Thoracic aorta (tissue), 2 donors: ENCODE measurements at places on chromosomes 5 and 9.

GRCh38 chr5:134099288-134099872 lies 15.1 kb upstream of the TCF7 start:
- H3K4me3 ChIP-seq: no peak overlapping the region
- no peak for DNase-seq
- H3K36me3 ChIP-seq: no peaks in the 10 kb centered on the region
- H3K27me3 ChIP-seq: no peaks in the 10 kb centered on the region
- H3K4me1 ChIP-seq: peaks cover 48% of the 10 kb centered on the region
- H3K27ac ChIP-seq: no peak overlapping the region

GRCh38 chr9:129482521-129483414 lies 138.1 kb downstream of the C9orf50 start:
- no peaks in the 10 kb centered on the region for H3K36me3 ChIP-seq
- peak overlapping the region; percentile 100 for H3K27ac ChIP-seq
- DNase-seq: peak; percentile 65
- peaks cover 83% of the 10 kb centered on the region for H3K4me1 ChIP-seq

DNA sequence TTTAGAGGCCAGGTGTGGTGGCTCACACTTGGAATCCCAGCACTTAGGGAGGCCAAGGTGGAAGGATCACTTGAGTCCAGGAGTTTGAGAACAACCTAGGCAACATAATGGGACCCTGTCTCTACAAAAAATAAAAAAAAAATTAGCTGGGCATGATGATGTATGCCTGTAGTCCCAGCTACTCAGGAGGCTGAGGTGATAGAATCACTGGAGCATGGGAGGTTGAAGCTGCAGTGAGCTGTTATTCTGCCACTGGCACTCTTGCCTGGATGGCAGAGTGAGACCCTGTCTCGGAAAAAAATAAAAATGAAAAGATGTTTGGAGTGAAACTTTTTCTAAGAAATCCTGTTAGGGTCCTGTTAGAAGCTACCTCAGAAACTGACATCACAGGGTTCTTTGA lies 24.2 kb downstream of the OCLN start:
- H3K4me3 ChIP-seq: no peak overlapping the region
- DNase-seq: no peak
- no peaks in the 10 kb centered on the region for H3K36me3 ChIP-seq
- peaks cover 7% of the 10 kb centered on the region for H3K4me1 ChIP-seq
- H3K27ac ChIP-seq: no peak overlapping the region

- H3K36me3 ChIP-seq: no peaks in the 10 kb centered on the region
- H3K4me1 ChIP-seq: no peaks in the 10 kb centered on the region
- no peaks in the 10 kb centered on the region for H3K27me3 ChIP-seq
- no peak overlapping the region for H3K27ac ChIP-seq
- H3K4me3 ChIP-seq: no peak overlapping the region
Measured at GRCh38 chr5:154157483-154158378, 32.8 kb upstream of the GALNT10 start.

GRCh38 chr9:16728137-16728508 lies 142.3 kb downstream of the BNC2 start:
- H3K27me3 ChIP-seq: no peaks in the 10 kb centered on the region
- peak overlapping the region; percentile 89 for H3K4me3 ChIP-seq
- H3K27ac ChIP-seq: peak overlapping the region; percentile 89
- peaks cover 20% of the 10 kb centered on the region for H3K4me1 ChIP-seq
- H3K36me3 ChIP-seq: no peaks in the 10 kb centered on the region
- DNase-seq: no peak

GRCh38 chr5:171968531-171968930 lies 37.9 kb downstream of the FBXW11 start:
- peaks cover 43% of the 10 kb centered on the region for H3K4me1 ChIP-seq
- no peaks in the 10 kb centered on the region for H3K27me3 ChIP-seq
- H3K4me3 ChIP-seq: no peak overlapping the region
- no peak for DNase-seq

GRCh38 chr5:53826504-53826903 lies 266.1 kb downstream of the NDUFS4 start:
- H3K4me1 ChIP-seq: no peaks in the 10 kb centered on the region
- no peaks in the 10 kb centered on the region for H3K27me3 ChIP-seq
- H3K36me3 ChIP-seq: no peaks in the 10 kb centered on the region

DNA sequence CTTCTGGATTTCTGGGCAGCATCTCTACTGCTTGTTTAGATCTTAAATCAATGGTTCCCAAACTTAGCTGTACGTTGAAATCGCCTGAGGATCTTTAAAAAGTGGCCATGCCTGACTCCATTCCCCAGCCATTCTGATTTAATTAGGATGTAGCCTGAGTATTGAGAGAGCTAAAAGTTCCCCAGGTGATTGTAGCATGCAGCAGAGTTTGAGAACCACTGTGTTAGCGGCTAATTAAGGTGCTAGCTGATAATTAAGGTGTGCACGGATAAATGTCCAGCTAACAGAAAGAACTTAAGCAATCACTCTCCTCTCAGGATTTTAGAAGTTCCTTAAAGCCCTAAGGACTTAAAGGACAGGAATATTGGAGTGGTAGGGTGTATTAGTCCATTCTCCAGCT lies 89.1 kb downstream of the NMUR2 start:
- H3K27ac ChIP-seq: no peak overlapping the region
- H3K4me3 ChIP-seq: no peak overlapping the region
- no peaks in the 10 kb centered on the region for H3K4me1 ChIP-seq
- H3K36me3 ChIP-seq: no peaks in the 10 kb centered on the region
- DNase-seq: no peak

GRCh38 chr9:132268725-132269352 lies 85.9 kb downstream of the SETX start:
- H3K27me3 ChIP-seq: no peaks in the 10 kb centered on the region
- H3K4me3 ChIP-seq: no peak overlapping the region
- no peak overlapping the region for H3K27ac ChIP-seq
- DNase-seq: no peak
- H3K36me3 ChIP-seq: peaks cover 32% of the 10 kb centered on the region

- H3K4me1 ChIP-seq: no peaks in the 10 kb centered on the region
- no peak for DNase-seq
- H3K4me3 ChIP-seq: no peak overlapping the region
Measured at GRCh38 chr9:18350036-18350435, 123.9 kb upstream of the ADAMTSL1 start.

DNA sequence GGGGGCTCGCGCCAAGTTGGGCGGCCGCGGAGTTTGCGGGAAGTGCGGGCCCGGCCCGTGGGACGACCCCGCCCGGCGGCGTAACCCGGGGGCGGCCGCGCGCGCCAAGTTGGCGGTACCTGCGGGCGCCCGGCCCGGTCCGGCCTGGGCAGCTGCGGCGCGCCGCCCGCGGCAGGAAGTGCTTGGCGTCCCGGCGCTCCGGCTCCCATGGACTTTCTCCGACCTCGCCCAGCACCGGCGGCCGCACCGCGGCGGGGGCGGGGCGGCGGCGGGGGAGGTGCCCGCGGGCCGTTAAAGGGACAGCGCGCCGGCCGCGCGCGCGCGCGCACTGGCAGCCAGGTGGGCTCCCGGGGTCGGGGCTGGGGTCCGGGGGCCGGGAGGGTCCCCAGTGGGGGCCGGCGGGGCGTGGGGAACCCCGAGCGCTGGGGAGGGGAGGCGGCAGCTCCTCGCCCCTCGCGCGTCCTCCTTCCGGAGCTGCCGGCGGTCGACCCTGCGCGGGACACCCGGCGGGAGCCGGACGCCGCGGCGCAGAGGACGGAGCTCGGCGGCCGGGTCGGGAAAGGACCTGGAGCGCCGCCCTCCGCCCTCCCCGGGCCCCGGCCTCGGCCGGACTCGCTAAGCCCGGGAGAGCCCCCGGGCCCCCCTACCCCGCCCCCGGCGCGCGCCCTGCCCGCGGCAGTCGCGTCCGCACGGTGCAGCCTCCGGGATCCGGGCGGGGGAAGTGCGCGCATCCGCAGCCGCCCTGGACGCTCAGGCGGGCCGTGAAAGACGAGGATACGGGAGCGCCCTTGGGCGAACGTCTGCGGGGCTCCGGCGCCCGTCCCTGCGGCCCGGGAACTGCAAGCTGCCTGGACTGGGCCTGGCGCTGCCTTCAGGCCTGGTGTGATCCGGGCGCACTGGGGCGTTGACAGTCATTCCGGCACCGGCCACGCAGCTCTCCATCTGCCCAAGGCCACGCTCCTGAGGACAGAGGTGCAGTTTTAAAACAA lies at the start of gene NACC2:
NACC2 (minus strand) TSS at position 220 of the 989 bp plus-strand sequence. CDS start 44,768 bp downstream, outside the sequence.
- H3K4me1 ChIP-seq: peaks cover 35% of the 10 kb centered on the region
- no peaks in the 10 kb centered on the region for H3K27me3 ChIP-seq
- H3K4me3 ChIP-seq: peak within 1 kb of the TSS; percentile 86
- peak within 1 kb of the TSS; percentile 89 for H3K27ac ChIP-seq

GRCh38 chr5:180241600-180241999 lies 32.6 kb upstream of the RASGEF1C start:
- DNase-seq: no peak
- H3K27me3 ChIP-seq: no peaks in the 10 kb centered on the region
- no peak overlapping the region for H3K27ac ChIP-seq
- peaks cover 80% of the 10 kb centered on the region for H3K36me3 ChIP-seq

GRCh38 chr5:140555747-140556312 lies 1.4 kb downstream of the SRA1 start:
- peaks cover 11% of the 10 kb centered on the region for H3K36me3 ChIP-seq
- no peaks in the 10 kb centered on the region for H3K27me3 ChIP-seq
- peak overlapping the region; percentile 79 for H3K4me3 ChIP-seq

DNA sequence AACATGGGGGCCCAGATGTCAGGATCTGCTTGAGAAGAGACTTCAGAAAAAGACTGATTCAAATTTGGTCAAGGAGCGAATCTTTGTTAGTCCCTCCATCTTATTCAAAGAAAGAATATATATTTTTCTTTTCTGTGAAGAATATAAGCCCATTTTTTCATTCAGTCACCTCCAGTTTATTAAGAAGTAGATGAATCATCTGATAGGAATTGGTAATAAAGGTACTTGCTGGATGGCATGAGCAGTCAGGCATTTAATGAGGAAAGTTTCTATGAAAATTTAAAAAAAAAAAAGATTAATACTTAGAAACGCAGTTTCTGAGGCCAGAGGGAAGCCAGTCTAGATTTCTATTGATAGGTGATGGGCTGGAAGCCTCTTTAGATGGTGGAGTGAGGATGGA lies 373.1 kb upstream of the SMC2 start:
- peaks cover 3% of the 10 kb centered on the region for H3K4me1 ChIP-seq
- H3K4me3 ChIP-seq: no peak overlapping the region
- no peaks in the 10 kb centered on the region for H3K36me3 ChIP-seq
- DNase-seq: no peak
